ENCODE measurements at places on chromosomes 11 and 22.

GRCh38 chr22:46007848-46008261 lies 30.9 kb upstream of the WNT7B start:
- no peak for DNase-seq

DNA sequence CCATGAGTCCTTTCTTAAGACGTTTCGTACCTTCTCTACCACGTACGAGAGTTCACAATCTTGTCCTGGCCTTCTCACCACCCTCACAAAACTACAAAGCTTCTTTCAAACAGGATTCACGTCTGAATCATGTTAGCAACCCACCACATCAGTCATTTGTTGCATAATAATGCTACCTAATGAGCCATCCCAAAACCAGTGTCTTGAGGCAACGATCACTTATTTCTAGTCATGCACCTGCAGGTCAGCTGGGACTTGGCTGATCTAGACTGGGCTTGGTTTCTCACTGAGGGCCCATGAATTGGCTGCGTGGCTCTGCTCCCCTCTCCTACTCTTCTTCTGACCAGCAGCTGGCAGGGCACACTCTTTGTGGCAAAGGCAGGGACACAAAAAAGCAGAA lies 28.3 kb downstream of the LARGE1 start:
- no peak for DNase-seq

- no peak for DNase-seq
These were observed 87.5 kb downstream of the ENTHD1 start for GRCh38 chr22:39806109-39806508.

- DNase-seq: no peak
These were observed 292.0 kb downstream of the BRD1 start for GRCh38 chr22:49535527-49536125.

DNA sequence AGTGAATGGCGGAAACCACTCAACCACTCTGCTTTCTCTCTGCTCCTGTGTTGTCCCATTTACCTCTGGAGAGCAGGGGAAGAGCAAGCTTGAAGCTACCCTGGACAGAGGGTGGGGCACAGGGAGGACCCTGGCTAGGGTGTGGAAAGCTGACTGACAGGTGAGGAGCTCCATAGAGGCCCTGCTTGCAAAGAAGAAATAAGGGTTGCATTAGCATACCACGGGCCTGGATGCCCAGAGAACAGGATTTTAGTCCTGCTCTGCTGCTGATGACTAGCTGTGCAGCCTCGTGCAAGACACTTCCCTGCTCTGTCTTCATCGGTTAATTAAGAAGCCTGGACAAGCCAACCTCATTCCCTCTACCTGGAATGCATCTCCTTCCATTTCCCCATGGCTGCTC lies 135.0 kb downstream of the BUD13 start:
- no peak for DNase-seq

GRCh38 chr11:128467610-128468041 lies 119.7 kb downstream of the ETS1 start:
- DNase-seq: no peak

DNA sequence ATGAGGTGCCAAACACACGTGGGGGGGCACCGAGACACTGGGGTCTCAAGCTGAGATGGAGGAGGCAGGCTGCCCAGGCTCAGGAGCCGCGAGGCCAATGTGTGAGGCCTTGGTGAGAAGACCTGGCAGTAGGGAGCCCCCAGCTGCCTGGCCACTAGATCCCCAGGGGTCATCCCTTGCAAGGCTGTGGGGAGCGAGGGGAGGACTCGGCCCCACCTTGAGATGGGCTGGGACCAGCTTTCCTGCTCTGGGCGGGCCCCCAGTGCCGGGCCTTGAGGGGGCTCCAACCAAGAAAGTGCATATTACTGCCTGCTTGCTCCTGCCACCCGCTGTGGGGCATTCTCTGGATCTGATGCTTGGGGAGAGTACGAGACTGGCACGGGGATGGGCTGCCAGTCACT lies 107.0 kb downstream of the CTTN start:
- DNase-seq: no peak

DNA sequence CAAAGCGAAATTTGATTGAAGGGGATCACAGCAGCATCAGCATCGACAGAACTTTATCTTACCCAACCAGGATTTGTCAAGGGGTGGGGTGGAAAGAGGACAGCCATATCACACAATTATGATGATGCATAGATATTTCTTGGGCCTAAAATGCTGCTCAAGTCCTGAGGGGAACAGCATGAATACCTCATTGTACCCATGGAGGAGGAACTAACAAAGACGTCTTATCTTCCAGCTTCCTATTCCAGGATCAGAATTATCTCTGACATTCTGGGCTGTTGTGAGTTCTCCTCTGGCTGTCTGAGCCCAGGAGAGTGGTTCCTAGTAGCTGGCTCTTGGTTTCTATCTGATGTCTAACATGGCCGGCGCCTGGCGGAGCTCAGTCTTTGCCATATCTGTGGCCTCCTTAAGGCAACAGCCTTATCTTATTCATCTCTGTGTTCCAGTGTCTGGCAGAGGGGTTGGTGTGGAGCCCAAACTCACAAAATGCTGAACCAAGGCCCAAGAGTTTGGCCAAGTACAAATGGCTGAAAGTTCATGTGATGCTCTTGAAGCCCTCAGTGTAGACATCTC lies 68.2 kb upstream of the TIMP3 start:
- DNase-seq: no peak

DNA sequence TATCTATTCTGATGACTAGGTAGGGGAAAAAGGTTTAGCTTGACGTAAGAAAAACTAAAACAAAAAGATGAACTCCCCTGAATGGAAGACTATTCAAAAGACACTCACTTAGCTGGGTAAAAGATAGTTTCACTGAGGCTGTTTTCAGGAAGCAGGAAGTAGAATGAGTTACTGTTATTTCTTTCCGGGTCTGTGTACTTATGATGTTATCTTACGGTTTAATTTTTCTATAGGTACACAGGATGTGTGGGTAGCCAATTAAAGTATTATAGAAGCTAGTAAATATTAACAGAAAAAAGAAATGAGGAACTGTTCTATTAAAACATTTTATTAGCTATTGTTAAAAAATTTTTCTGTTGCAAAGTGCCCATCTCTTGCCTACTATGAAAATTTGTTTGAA lies 45.8 kb upstream of the MMP7 start:
- DNase-seq: no peak

GRCh38 chr11:34476849-34477248 lies 36.7 kb downstream of the ELF5 start:
- no peak for DNase-seq

- DNase-seq: no peak
These were observed 162.3 kb downstream of the TRIM29 start for GRCh38 chr11:119975561-119976152.

DNA sequence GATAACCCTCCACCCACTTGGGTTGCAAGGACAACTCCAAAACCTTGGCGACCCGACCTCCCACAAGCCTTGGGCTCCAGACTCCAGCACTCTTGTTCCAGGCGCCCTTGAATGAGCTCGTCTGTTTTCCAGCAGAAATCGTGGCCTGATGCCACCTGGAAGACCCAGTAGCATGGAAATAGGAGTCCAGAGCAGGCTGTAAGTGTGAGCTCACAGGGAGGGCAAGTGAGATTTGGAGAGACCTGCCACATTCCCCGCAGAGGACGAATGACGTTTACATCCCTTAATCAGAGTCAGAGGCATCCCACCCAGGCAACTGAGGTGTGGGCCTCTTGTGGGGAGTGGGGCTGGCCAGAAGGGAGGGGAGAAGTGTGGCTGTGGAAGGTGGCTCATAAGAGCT lies 71.9 kb downstream of the LDLRAD3 start:
- DNase-seq: no peak

GRCh38 chr11:76240161-76240540 lies 33.8 kb upstream of the WNT11 start:
- DNase-seq: no peak

DNA sequence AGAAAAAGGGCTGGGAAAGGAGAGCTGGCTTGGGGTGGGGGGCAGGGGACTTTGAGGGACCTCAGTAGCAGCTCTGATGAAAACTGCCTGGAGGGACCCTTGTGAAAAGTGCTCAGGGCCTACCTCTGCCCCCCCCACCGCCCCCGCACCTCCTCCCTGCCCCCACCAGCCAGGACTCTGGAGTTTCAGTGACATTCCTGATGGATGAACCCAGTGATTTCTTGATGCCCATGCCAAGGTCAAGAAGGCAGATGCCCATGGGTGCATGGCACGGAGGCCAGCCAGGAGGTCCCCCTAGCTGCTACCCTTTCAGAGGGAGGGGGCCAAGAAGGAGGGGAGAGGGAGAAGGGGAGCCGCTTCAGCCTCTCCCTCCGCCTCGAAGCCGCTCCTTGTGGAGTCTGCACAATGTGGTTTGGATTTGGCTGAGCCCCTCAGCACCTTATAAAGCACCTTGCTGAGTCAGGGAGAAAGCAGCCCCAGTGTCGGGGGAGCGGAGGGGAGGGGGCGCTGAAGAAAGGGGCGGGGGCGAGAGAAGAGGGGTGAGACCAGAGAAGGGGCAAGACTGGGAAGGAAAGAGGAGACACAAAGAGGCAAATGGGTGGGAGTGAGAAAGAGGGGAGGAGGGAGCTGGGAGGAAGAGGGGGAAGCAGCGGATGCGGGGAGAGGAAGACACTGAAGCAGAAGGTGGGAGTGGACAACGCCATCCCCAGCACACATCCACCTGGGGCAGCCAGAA lies 2.1 kb upstream of the CLCF1 start:
- no peak for DNase-seq

- DNase-seq: no peak
These were observed 100.5 kb downstream of the WT1 start for GRCh38 chr11:32334822-32335221.

DNA sequence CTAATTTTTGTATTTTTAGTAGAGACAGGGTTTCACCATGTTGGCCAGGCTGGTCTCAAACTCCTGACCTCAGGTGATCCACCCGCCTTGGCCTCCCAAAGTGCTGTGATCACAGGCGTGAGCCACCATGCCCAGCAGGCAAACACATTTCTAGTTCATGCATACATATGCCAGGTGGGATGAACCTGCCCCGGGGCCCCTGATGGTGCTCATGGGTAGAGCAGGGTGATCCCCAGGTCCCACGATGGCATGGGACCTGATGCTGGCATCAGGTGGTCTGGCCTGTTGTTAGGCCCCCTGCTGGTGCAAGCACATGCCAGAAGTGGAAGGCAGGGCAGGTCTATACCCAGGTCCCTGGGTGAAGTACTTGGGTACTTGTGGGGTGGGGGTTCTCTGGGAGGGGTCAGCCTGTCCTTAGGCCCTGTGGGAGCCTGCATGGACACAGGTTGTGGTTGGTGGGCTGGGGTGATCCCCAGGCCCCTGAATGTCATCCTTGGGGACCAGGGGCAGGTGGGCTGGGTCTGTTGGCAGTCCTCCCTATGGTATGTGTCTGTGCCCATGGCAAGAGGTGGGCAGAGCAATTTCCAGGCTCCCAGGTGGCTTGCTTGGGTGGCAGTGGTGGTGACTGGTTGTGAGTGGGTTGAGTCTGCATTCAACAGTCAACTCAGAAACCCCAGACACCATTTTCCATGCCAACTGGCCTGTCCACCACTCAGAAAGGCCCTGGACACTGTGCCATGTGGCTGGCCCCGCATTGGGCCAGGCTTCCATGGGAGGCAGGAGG lies 9.6 kb upstream of the RGL4 start:
- no peak for DNase-seq

- DNase-seq: no peak
These were observed 49.0 kb downstream of the JHY start for GRCh38 chr11:122931510-122931909.

DNA sequence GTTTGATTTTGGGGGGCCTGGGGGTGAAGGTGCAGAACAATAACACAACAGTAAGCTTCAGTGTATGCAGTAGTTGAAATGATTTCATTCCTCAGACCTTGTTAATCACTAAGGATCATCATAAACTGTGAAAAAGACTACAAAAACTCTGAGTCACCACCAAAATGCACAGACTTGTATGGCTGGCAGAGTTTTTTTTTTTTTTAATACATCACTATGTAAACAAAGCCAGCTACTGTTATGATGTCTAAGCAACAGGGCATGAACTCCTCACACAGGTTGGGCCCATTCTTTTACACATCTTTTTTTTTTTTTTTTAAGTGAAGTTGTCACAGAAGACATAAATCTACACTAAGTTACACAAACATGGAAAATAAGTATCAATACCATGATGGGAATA lies 311.9 kb downstream of the GUCY1A2 start:
- no peak for DNase-seq

- no peak for DNase-seq
These were observed 549.3 kb upstream of the CCDC90B start for GRCh38 chr11:83835423-83835822.

DNA sequence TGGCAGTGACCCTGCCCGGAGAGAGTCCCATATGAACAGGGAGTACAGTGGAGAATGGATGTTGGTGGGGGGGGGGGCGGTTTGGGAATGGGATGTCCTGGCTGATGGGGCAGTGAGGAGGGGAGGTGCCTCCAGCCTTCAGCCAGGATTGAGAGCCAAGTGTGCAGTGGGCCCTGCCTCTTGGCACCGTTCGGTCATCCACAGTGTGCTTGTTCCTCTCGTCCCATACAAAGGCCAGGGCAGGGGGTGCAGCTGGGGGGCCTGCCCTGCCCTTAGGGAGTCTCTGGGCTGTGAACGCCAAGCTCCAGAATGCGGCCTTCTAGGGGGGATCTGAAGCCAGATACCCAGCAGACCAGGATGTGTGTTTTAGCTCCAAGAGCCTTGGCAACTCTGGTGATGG lies 34.0 kb downstream of the KCNC1 start:
- no peak for DNase-seq

DNA sequence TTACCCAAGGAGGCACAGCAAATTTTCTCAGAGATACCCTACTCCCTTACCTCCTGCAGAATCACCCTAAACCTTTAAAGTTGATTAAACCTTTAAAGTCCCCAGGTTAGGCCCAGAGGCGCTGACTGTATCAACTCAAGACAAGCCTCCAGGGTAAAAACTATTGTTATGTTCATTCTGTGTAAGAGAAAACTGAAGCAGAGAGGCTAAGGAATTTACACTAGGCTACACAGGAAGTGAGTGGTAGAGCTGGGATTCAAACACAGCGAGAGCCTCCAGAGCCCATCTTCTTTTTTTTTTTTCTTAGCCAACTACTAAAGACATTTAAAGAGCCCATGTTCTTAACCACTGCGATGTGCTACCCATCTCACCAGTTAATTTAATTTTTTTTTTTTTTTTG lies 56.3 kb upstream of the GRK3 start:
- no peak for DNase-seq

GRCh38 chr11:68749229-68750123 lies 1.8 kb downstream of the TESMIN start:
- no peak for DNase-seq

Data from cortex of kidney (tissue), 1 donor.